Chondrocyte (in vitro differentiated cells): ENCODE measurements at places on chromosomes 12 and 14. TPM values are rescaled to one million over a fixed set of nuclear protein-coding genes. Genes with fewer than 3 reads are reported as not detected.

Gene NEUROD4
- total RNA-seq: not detected in 3 replicates

Gene ZNF268
- 13.5 to 22.2 TPM (median 17.5 TPM) in 3 replicates for total RNA-seq

Gene EIF2B2
- 35.7 to 38.4 TPM (median 37.1 TPM) in 3 replicates for total RNA-seq

Gene ART4
- 0.17 to 0.37 TPM in 2 of 3 replicates, not detected in the other for total RNA-seq

Gene ZFHX2
- total RNA-seq: 5.9 to 11.8 TPM (median 9.8 TPM) in 3 replicates

Gene SMIM41
- not detected in 3 replicates for total RNA-seq

GRCh38 chr12:24394246-24394645 is 444.8 kb upstream of the SOX5 start:
- peaks cover 8% of the 10 kb centered on the region for H3K36me3 ChIP-seq
- no peak overlapping the region for H3K27ac ChIP-seq
- peaks cover 13% of the 10 kb centered on the region for H3K4me1 ChIP-seq
- H3K27me3 ChIP-seq: no peaks in the 10 kb centered on the region
- no peak overlapping the region for H3K4me3 ChIP-seq
- no peak for DNase-seq

Gene ACTN1
- 808 to 1,105 TPM (median 1,102 TPM) in 3 replicates for total RNA-seq

DNA sequence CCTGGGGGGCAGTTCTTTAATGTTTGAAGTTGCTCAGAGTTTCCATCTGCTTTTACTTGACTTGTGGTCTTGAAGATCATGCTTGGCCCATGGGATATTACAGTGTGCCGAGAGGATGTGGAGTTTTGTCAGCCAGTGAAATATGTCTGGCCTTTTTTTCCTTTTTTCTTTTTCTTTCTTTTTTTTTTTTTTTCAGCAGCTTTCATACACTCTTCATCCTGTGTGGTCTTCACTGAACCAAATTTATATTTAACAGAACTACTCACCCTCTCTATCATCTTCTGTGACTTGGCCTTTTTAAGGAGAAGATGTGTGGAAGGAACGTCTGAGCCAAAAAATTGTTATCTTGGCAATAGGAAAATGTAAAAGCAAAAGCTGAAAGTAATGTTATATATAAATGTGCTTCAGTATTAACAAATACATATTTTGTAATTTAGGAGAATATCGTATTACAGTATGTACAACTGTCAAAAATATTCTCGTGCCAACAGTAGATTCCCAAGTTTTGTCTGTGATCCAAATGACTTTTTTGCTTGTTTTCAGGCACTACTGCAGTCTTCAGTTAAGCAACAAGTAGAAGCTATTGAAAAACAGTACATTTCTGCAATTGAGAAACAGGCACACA is 200.6 kb downstream of the CCDC91 start:
- peak overlapping the region; percentile 93 for H3K27ac ChIP-seq
- no peak for DNase-seq
- no peak overlapping the region for H3K4me3 ChIP-seq
- H3K4me1 ChIP-seq: peaks cover 35% of the 10 kb centered on the region
- no peaks in the 10 kb centered on the region for H3K36me3 ChIP-seq

Gene SERPINA6
- not detected in 3 replicates for total RNA-seq

DNA sequence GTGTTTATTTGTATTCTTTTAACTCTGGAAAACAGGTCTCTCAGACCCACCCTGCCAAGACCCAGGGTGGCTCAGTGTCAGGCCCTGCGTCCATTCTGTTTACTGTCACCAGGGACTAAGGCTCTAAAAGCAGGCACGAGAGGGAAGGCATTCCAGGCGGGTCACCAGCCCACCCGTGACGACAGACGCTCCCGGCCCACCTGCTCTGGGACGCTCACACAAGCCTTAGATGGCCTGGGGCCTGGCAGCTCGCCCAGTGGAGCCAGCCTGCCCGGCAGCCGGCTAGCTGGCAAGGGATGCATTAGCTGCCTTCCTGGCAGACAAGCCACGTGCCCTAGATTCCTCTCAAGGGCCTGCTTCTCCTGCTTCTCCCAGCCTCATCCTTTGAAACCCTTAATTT is 9.2 kb upstream of the NUAK1 start:
- no peaks in the 10 kb centered on the region for H3K36me3 ChIP-seq
- no peak overlapping the region for H3K27ac ChIP-seq
- H3K4me3 ChIP-seq: no peak overlapping the region
- peaks cover 42% of the 10 kb centered on the region for H3K4me1 ChIP-seq
- H3K27me3 ChIP-seq: no peaks in the 10 kb centered on the region

Gene KRT72
- total RNA-seq: not detected in 3 replicates

Gene PMCH
- total RNA-seq: not detected in 3 replicates

Gene TMPO
- 34.3 to 43.1 TPM (median 38.7 TPM) in 3 replicates for total RNA-seq

DNA sequence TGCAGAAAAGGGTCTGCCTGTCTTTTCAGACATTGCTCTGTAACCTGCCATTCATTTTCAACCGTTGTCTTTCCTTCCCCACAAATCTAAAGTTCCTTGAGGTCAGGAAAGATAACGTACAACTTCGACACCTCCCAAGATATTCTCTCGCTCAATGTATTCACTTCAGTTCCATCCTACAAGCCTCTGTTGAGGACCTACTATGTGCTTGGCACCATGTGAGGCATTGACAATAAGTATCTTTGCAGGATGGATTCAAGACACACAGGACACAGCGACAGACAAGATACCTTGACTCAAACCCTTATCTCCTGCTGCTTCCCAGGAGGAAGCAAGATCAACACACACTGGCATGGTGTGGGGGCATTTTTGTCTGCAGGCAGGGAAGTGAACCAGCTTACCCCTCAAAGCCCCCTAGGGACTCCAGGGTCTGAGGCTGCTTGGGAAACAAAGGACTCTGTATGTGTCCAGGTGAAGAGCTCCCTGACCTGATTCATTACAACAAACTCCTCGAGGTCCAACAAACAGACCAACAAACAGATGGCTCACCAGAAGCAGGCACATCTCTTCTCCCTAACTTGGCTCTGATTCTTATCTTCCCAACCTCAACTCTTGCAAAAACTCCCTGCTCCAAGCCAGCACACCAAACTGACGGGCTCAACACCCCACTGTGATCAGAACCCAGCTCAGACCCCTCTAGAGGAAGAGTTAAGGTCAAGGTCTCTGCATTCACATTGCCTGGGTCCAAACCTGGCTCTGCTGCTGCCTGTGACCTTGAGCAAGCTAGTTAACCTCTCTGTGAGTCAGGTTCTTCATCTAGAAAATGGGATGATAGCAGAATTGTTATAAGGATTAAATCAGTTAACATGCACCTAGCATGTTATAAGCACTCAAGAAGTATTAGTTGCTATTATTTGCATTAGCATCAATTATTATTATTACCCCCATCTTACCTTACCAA is 6.3 kb downstream of the NUAK1 start:
- no peak for DNase-seq
- peak overlapping the region; percentile 86 for H3K27ac ChIP-seq
- peaks cover 14% of the 10 kb centered on the region for H3K36me3 ChIP-seq
- H3K4me1 ChIP-seq: peaks cover 87% of the 10 kb centered on the region
- peak overlapping the region; percentile 94 for H3K4me3 ChIP-seq
- no peaks in the 10 kb centered on the region for H3K27me3 ChIP-seq

GRCh38 chr14:68168460-68169109 is 349.0 kb downstream of the RAD51B start:
- H3K4me1 ChIP-seq: peaks cover 29% of the 10 kb centered on the region
- no peaks in the 10 kb centered on the region for H3K27me3 ChIP-seq
- no peak overlapping the region for H3K4me3 ChIP-seq
- DNase-seq: no peak
- no peak overlapping the region for H3K27ac ChIP-seq

DNA sequence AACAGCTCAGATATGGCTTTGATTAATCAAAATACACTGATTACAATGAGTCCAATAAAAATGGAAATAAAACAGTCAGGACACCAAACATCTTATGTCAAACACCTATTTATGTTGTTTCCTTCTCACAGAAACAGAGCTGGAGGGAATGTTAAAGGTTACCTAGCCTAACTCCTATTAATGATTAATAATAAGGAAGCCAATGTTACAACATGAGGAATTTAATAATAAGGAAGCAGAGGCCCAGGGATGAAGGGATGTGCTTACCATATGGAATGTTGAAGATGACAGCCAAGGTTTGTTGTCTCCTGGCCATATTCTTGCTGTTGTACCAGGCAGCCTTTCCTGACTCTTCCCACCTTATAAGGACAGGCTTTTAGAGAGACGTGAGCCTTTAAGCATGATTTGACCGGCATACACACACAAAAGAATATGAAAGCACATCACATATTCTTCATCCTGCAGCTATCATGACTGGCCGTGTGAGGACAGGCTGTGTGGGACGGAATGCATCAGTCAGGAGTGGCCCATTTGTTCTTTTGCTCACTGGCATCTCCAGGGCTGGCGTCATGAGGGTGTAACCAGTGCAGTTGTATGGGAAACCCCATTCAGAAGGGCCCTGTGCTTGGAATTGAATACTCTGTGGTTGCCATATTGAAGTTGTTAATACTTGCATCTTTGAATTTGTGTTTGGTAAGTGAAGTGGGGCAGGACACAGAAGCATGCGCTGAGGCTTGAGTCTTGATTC is 3.1 kb upstream of the GPRC5D start:
- no peak overlapping the region for H3K27ac ChIP-seq
- H3K4me3 ChIP-seq: no peak overlapping the region
- H3K27me3 ChIP-seq: no peaks in the 10 kb centered on the region
- peaks cover 5% of the 10 kb centered on the region for H3K4me1 ChIP-seq
- no peak for DNase-seq
- H3K36me3 ChIP-seq: no peaks in the 10 kb centered on the region

Gene WSCD2
- 0.23 to 1.6 TPM (median 0.32 TPM) in 3 replicates for total RNA-seq

GRCh38 chr12:121533394-121534090 is 47.3 kb downstream of the KDM2B start:
- H3K27ac ChIP-seq: no peak overlapping the region
- H3K4me1 ChIP-seq: peaks cover 30% of the 10 kb centered on the region
- DNase-seq: no peak

Gene AMN1
- total RNA-seq: 6.6 to 6.9 TPM (median 6.6 TPM) in 3 replicates

- no peak overlapping the region for H3K27ac ChIP-seq
- no peaks in the 10 kb centered on the region for H3K27me3 ChIP-seq
- no peak for DNase-seq
- H3K36me3 ChIP-seq: peaks cover 11% of the 10 kb centered on the region
These were observed 25.6 kb downstream of the MDM1 start for GRCh38 chr12:68306564-68306963.
